ENCODE measurements at places on chromosomes 2 and 18. TPM values are rescaled to one million over a fixed set of nuclear protein-coding genes. Genes with fewer than 3 reads are reported as not detected.

GRCh38 chr18:70194227-70194890 lies 11.1 kb downstream of the RTTN start:
- no peak overlapping the region for H3K4me3 ChIP-seq
- no peak for DNase-seq
- H3K27ac ChIP-seq = no peak overlapping the region
- H3K36me3 ChIP-seq = peaks cover 4% of the 10 kb centered on the region
- no peaks in the 10 kb centered on the region for H3K4me1 ChIP-seq
- no peaks in the 10 kb centered on the region for H3K27me3 ChIP-seq

- no peak overlapping the region for H3K4me3 ChIP-seq
- H3K36me3 ChIP-seq = no peaks in the 10 kb centered on the region
- peak overlapping the region; percentile 8 for H3K27ac ChIP-seq
- H3K27me3 ChIP-seq = no peaks in the 10 kb centered on the region
- no peak for DNase-seq
These were observed 134.1 kb downstream of the FMNL2 start for GRCh38 chr2:152468899-152469692.

DNA sequence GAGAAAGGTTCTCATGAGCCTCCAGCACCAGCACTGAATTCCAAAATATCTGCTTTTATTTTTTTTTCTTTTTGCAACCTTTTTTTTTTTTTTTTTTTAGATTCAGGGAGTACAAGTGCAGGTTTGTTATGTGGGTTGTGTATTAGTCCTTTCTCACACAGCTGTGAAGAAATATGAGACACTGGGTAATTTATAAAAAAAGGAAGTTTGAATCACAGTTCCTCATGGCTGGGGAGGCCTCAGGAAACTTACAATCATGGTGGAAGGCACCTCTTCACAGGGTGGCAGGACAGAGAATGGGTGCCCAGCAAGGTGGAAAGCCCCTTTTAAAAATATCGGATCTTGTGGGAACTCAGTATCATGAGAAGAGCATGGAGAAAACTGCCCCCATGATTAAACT lies 7.9 kb upstream of the TMX3 start:
- no peak for DNase-seq
- H3K4me1 ChIP-seq = peaks cover 3% of the 10 kb centered on the region
- H3K36me3 ChIP-seq = no peaks in the 10 kb centered on the region

DNA sequence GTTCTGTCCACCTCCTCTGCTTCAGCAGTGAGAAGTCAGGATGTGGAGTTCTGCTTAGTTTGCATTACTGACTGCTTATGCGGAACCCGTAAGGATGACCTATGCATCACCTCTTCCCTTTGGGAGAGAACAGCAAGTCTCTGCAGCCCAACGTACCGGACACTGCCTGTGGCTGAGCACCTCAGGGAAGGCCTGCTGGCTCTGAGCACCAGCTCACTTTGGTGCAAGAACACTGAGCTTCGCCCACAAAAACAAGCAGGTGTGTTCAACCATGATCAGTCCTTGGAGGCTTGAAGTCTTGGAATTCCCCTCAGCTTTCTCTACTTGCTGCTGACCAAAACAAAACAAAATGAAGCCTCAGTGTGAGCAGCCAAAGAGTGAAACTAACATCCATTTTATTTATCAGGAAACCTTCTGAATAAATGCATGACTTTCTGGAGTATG lies 52.7 kb upstream of the NCK2 start:
- no peaks in the 10 kb centered on the region for H3K27me3 ChIP-seq
- H3K27ac ChIP-seq = no peak overlapping the region
- H3K4me3 ChIP-seq = no peak overlapping the region
- H3K4me1 ChIP-seq = no peaks in the 10 kb centered on the region
- no peak for DNase-seq

DNA sequence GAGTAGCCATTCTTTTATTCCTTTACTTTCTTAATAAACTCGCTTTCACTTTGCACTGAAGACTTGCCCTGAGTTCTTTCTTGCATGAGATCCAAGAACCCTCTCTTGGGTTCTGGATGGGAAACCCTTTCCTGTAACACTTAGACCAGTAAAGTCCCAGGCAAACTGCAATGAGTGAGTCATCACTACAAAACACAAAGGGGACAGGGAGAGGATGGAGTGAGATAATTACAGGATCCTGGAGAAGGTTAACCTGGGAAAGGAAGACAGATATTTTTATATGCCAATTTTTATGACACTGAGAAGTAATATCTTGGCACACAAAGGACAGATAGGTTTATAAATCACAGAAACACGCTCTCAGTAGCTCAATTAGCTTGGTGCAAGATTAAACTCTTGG lies 48.7 kb downstream of the EHD3 start:
- no peaks in the 10 kb centered on the region for H3K4me1 ChIP-seq
- H3K27me3 ChIP-seq = no peaks in the 10 kb centered on the region
- H3K36me3 ChIP-seq = no peaks in the 10 kb centered on the region
- no peak overlapping the region for H3K27ac ChIP-seq
- DNase-seq = no peak

DNA sequence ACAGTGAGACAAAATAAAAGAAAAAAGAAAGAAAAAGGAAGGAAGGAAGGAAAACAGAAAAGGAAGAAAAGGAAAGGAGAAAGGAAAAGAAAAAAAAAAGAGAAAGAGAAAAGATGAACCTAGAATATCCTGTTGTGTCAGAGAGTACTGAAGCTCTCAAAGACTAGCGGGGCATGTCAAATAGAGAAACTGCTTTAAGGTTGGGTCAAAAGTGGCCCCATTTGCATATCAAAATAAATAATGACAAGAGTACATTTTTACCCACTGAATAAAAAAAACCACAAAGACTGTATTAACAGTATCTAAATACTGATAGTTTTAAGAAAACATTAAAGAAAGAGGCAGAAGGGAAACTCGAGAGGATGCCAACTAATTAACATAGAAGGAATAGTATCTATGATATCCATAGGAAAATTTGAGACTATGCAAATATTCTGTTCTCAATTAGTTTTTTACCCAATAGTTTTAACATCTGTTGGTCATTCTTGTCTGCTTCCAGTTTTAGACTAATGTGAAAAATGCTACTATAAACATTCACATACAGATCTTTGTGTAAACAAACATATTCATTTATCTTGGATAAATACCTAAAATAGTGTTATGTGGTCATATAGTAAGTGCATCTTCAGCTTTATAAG lies 53.2 kb downstream of the SFXN5 start:
- no peaks in the 10 kb centered on the region for H3K36me3 ChIP-seq
- no peak overlapping the region for H3K27ac ChIP-seq
- no peaks in the 10 kb centered on the region for H3K27me3 ChIP-seq

- H3K27ac ChIP-seq = no peak overlapping the region
- H3K27me3 ChIP-seq = no peaks in the 10 kb centered on the region
- no peaks in the 10 kb centered on the region for H3K4me1 ChIP-seq
- no peak overlapping the region for H3K4me3 ChIP-seq
These were observed 7.8 kb upstream of the PPP1R1C start for GRCh38 chr2:181977661-181978350.

DNA sequence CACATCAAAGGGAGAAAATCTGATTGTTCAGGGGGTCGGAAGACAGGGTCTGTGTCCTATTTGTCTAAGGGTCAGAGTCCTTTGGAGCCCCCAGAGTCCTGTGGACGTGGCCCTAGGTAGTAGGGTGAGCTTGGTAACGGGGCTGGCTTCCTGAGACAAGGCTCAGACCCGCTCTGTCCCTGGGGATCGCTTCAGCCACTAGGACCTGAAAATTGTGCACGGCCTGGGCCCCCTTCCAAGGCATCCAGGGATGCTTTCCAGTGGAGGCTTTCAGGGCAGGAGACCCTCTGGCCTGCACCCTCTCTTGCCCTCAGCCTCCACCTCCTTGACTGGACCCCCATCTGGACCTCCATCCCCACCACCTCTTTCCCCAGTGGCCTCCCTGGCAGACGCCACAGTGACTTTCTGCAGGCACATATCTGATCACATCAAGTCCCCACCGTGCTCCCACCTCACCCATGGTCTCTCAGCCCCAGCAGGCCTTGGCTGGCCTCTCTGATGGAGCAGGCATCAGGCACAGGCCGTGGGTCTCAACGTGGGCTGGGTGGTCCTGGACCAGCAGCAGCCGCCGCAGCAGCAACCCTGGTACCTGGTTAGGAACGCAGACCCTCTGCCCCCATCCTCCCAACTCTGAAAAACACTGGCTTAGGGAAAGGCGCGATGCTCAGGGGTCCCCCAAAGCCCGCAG lies 3.8 kb downstream of the PROC start:
- peak; percentile 61 for DNase-seq
- no peaks in the 10 kb centered on the region for H3K36me3 ChIP-seq
- H3K4me1 ChIP-seq = no peaks in the 10 kb centered on the region
- H3K27me3 ChIP-seq = peaks cover 21% of the 10 kb centered on the region
- H3K27ac ChIP-seq = no peak overlapping the region

DNA sequence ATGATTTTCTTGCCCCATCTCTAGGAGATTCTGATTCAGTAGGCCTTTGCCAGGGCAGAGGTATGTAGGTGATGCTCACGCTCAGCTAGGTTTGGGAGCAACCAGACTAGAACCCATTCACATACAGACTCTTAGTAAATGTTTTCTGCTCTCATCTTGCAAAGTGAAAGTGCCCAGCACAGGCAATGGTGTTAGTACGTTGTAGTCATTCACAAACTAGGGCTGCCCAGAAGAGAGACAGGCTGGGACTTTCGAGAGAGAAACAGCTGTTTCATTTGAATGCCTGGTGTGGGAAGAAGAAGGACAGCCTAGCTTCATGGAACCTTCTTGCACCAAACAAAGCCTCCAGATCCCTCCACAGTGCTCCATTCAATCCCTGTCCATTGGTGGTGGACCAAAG lies 19.4 kb downstream of the DDX18 start:
- H3K4me1 ChIP-seq = no peaks in the 10 kb centered on the region
- H3K27ac ChIP-seq = no peak overlapping the region
- no peak overlapping the region for H3K4me3 ChIP-seq
- H3K36me3 ChIP-seq = peaks cover 2% of the 10 kb centered on the region

GRCh38 chr18:7878265-7879211 lies 311.4 kb downstream of the PTPRM start:
- no peaks in the 10 kb centered on the region for H3K36me3 ChIP-seq
- peaks cover 6% of the 10 kb centered on the region for H3K4me1 ChIP-seq
- DNase-seq = no peak
- no peaks in the 10 kb centered on the region for H3K27me3 ChIP-seq
- no peak overlapping the region for H3K27ac ChIP-seq

DNA sequence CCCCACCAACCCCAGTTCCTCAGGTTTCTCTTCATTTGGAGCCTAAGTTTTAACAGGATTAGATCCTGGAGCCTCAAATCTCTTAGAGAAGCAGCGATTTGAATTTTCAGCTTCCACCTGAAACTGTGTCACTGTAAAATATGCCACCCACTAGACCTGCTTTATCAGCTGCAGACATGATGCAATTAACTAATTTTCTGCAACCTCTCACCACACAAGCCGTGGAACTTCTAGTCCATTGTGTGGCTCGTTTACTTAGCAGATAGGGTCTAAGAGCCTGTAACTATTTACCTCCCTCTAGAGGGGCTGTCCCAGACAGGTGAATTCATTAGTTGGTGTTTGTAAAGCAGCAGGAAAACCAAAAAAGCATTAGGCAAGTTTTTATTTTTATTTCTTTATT lies 31.6 kb upstream of the FZD5 start:
- H3K4me1 ChIP-seq = no peaks in the 10 kb centered on the region
- H3K4me3 ChIP-seq = no peak overlapping the region
- DNase-seq = no peak
- no peaks in the 10 kb centered on the region for H3K27me3 ChIP-seq
- no peak overlapping the region for H3K27ac ChIP-seq
- no peaks in the 10 kb centered on the region for H3K36me3 ChIP-seq

DNA sequence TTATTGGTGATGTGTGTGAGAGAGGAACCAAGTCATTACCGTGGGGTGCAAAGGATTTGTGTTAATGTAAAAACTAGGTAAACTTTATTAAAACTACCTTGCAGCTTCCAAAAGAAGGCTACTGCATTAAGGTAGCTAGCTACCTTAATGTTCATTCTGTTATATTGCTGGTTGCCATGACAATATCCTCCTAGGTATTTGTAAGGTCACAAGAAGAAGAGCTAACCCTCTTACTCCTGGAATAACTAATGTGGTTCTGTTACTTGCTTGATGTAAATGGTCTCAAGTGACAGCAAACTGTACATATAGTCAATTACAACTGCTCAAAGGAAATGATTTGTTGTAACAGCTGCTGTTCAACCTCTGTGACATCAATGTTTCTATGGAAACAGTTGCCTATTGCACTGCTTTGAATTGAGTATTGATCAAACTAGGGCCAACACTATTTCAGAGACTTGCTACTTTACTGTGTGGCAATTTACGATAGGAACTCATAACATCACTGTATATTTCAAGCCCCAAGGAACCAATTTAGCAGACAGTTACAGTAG lies 319.8 kb upstream of the HNRNPA3 start:
- no peaks in the 10 kb centered on the region for H3K27me3 ChIP-seq
- no peaks in the 10 kb centered on the region for H3K4me1 ChIP-seq
- H3K36me3 ChIP-seq = no peaks in the 10 kb centered on the region
- no peak for DNase-seq
- H3K4me3 ChIP-seq = no peak overlapping the region

GRCh38 chr2:15653806-15654726 lies 62.4 kb downstream of the DDX1 start:
- H3K4me3 ChIP-seq = no peak overlapping the region
- H3K27me3 ChIP-seq = no peaks in the 10 kb centered on the region
- H3K36me3 ChIP-seq = no peaks in the 10 kb centered on the region
- no peak overlapping the region for H3K27ac ChIP-seq
- H3K4me1 ChIP-seq = no peaks in the 10 kb centered on the region

GRCh38 chr2:188068093-188068492 lies 223.6 kb upstream of the GULP1 start:
- DNase-seq = no peak
- no peak overlapping the region for H3K27ac ChIP-seq
- no peaks in the 10 kb centered on the region for H3K27me3 ChIP-seq
- no peaks in the 10 kb centered on the region for H3K4me1 ChIP-seq
- no peak overlapping the region for H3K4me3 ChIP-seq

GRCh38 chr2:185012643-185013042 lies 414.3 kb downstream of the ZNF804A start:
- no peak overlapping the region for H3K27ac ChIP-seq
- no peak for DNase-seq
- H3K27me3 ChIP-seq = no peaks in the 10 kb centered on the region
- H3K36me3 ChIP-seq = no peaks in the 10 kb centered on the region

- H3K36me3 ChIP-seq = no peaks in the 10 kb centered on the region
- no peak for DNase-seq
- no peaks in the 10 kb centered on the region for H3K4me1 ChIP-seq
- no peaks in the 10 kb centered on the region for H3K27me3 ChIP-seq
These were observed 22.0 kb downstream of the HYCC2 start for GRCh38 chr2:201049455-201049854.

- H3K4me1 ChIP-seq = no peaks in the 10 kb centered on the region
- H3K4me3 ChIP-seq = no peak overlapping the region
- H3K36me3 ChIP-seq = no peaks in the 10 kb centered on the region
- H3K27me3 ChIP-seq = no peaks in the 10 kb centered on the region
- no peak overlapping the region for H3K27ac ChIP-seq
These were observed 20.5 kb upstream of the ACAA2 start for GRCh38 chr18:49833814-49834213.

MERTK gene
- total RNA-seq = 23.9 TPM

CRYBA2 gene
- total RNA-seq = not detected

PTH2R gene
- total RNA-seq = not detected

ANKRD62 gene
- not detected for total RNA-seq

PPP1R1C gene
- total RNA-seq = not detected

SATB2 gene
- 2.5 TPM for total RNA-seq

ANKRD30B gene
- total RNA-seq = not detected

All from sigmoid colon (tissue), 7 donors.